ENCODE measurements at places on chromosomes 2 and 18.

DNA sequence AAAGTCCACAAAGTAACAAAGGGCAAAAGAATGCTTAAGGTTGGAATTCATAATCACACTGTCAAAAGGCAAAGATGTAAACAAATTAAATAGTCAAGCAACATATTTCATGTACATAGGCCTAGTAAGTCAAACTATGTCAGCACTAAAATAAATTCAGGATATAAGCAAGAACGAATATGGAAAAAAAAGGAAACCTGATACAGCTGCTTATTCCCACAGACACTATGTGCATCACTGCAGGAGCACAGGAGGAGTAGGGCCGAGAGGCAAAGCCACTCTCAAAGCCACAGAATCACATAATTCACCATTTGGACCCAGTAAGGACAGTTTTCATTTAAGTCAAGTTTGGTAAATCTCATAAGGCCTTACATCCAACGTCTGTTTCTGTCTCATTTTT, 116.6 kb downstream of the SATB2 start:
- DNase-seq: no peak

DNA sequence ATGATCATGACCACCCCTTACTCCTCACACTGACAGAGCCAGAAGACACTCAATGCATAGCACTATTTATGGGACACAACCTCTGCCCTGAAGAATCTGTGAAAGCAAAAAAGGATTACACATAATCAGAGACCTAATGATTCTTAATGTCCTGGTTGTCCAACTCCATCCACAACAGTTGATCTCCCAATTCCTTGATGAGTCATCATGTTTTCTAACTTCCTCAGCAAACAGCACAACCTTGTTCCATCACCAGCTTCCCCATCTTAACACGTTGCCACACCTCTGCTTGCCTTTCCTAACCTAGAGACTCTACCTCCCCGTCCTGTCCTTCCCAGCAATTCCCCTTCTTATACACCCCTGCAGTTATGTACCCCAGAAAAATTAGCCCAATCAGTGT, 13.2 kb upstream of the MARCHF4 start:
- DNase-seq: no peak

GRCh38 chr2:31675485-31675901, 94.8 kb upstream of the SRD5A2 start:
- no peak for DNase-seq

GRCh38 chr18:39025531-39025930, 1459.9 kb upstream of the CELF4 start:
- DNase-seq: no peak

GRCh38 chr2:238741277-238741676, 106.6 kb upstream of the TWIST2 start:
- no peak for DNase-seq

- DNase-seq: no peak
These were observed 103.9 kb upstream of the TEKT4 start for GRCh38 chr2:94767336-94767735.

Data from CD4-positive, alpha-beta T cell treated with Interferon alpha-2 for 1 hour (primary cell).